ENCODE measurements at places on chromosomes 7 and 10.

DNA sequence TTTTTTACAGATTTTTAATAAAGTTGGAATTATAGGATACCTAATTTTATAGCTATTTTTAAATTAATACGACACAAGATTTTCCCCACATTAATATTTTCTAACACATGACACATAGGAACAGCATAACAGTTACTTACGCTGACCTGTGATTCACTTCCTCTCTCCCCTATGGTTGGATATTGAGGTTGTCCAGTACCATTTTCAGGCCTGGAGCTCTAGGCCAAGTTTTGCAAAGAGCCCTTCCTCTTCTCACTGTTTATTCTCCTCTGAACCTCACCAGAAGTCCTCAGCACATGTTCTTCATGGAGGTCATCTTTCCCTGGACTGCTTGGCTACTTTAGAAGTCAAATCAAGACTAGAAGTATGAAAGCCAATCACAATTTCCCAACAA lies 28.2 kb downstream of the LYZL1 start:
- no peak for DNase-seq

DNA sequence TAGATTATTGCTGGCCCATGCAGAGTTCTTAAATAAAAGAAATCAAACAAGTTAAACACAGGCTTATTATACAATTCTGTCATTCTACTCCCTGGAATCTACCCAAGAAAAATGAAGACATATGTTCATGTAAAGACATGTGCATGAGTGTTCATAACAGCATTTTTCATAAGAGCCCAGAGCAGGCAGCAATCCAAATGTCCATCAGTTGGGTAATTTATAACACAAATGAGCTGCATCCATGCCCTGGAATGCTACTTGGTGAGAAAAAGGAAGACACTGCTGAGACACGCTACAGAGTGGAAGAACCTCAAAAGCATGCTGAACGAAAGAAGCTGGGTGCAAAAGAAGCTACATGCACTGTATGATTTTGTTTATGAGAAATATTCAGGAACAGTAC lies 342.6 kb downstream of the TCERG1L start:
- no peak for DNase-seq

GRCh38 chr10:1709161-1709560 lies 28.2 kb downstream of the ADARB2 start:
- no peak for DNase-seq

DNA sequence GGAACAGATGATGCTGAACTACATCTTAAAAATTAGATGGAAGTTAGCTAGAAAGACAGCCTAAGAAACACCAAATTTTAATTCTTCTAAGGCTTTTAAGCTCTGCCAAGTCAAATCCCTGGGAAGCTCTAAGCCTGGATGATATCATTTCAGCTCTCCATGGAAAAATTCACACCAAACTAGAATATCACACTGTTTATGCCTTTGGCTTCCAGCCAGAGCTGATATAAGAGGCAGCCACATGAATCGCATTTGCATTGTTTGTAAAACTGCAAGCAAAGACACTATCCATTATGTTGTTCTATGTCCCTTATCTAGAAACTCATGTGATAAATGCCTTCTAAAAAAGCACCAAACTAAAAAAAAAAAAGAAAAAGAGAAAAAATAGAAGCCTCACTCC lies 430.4 kb downstream of the GRID1 start:
- no peak for DNase-seq

DNA sequence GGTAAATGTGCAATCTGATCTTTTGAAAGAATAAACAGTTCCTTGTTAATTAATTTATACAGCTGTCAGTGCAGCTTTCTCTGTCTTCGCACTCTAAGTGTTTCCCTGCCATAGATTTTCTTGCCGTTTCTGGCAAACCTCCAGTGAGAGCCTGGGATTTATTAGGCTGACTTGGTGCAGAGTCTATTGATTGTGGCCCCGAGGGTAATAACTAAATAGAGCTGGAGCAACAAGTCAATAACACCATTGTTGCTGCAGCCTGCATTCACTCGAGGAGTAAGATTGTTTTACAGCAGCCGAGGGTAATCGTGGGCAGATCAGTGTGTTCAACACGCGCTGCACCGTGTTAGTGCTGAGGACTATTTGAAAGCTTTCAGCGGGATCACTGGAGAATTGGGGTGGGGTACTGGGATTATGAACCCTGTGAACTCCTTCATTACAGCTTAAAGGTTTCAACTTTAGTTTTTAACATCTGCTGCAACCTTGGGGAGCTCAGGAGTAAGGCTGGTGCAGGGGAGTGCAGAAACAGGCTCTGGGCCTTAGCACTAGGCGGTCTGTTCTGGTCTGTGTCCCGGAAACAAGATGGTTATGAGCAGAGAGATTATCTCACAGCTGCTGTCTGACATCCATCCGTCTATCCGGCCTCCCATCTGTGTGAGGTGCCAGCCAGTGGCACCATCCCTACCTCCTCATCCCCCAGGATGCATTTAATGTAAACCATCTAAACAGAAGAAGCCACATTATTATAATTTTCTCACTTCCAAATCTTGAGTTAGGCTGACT lies 174.0 kb upstream of the TCF7L2 start:
- no peak for DNase-seq

DNA sequence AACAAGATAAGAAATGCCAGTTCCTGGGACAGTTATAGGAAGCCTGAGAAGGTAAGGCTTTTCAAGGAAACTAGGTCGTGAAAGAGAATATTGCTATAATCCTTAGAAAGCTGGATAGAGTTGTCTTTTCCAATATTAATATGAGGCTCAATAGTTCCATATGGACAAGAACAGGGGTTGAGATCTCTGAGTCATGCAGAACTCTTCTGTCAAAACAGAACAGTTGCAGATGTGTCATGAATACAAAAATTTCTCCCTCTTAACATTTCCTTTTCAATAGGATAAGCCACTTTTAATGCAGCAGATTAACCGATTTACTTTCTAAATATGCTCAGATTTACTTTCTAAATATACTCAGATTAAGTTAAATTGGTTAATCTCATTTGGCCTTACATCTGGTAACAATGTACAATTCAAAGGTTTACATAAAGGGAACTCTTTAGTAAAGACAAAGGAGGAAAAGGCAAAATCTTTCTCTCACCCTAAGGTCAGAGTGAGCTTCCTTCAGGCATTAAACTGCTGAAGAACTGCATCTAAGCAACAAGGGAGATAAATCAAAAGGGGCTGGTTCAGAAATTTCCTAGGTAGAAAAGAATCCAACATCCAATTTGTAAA lies 104.7 kb upstream of the PCDH15 start:
- DNase-seq: no peak

GRCh38 chr7:138091032-138091431 lies 14.8 kb downstream of the AKR1D1 start:
- DNase-seq: no peak

DNA sequence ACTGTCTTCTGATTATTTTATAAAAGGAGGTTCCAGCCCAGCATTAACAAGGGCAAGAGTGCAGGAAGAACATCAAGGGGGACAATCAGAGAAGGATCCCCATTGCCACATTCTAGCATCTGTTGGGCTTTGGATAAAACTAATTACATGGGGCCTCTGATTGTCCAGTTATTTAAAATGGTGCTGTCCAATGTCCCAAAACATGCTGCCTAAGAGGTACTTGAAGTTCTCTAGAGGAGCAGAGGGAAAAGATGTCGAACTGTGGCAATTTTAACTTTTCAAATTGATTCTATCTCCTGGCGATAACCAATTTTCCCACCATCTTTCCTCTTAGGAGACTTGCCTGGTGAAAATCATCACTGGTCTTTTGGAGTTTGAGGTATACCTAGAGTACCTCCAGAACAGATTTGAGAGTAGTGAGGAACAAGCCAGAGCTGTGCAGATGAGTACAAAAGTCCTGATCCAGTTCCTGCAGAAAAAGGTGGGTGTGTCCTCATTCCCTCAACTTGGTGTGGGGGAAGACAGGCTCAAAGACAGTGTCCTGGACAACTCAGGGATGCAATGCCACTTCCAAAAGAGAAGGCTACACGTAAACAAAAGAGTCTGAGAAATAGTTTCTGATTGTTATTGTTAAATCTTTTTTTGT lies 2.3 kb downstream of the IL6 start:
- DNase-seq: no peak

DNA sequence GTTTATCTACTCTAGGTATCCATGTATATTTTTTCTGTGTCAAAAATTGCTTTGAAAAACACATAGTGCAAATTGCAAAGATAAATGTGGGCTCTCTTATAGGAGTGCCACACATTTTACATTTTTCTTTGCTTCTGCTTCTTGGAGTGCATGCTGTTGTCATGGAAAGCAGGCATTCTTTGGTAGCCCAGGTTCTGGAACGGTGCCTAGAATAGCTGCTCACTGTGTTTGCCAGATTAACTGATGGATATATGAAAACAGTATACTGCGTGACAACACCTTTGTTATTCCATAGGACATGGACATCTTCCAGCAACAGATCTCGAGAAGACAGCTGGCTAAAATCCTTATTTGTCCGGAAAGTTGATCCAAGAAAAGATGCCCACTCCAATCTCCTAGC lies 13.4 kb downstream of the NIPSNAP2 start:
- peak; percentile 52 for DNase-seq

DNA sequence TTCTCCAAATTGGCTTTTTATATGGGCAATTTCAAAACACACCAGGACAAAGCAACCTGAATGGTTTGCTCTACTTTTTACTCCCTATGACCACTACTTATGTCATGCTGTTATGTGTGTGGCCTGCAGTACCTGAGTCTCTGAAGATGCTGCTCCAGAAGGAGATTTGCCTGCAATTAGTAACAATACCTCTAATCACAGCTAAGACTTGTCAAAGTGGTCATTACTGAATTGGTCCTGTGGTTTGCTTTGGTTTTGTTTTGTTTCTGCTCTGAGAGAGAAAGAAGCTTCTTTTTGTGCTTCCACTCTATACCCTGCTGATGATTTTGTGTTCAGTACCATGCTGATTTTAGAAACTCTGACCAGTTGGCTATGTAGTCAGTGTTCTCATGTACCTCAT lies 25.5 kb downstream of the HGF start:
- no peak for DNase-seq

DNA sequence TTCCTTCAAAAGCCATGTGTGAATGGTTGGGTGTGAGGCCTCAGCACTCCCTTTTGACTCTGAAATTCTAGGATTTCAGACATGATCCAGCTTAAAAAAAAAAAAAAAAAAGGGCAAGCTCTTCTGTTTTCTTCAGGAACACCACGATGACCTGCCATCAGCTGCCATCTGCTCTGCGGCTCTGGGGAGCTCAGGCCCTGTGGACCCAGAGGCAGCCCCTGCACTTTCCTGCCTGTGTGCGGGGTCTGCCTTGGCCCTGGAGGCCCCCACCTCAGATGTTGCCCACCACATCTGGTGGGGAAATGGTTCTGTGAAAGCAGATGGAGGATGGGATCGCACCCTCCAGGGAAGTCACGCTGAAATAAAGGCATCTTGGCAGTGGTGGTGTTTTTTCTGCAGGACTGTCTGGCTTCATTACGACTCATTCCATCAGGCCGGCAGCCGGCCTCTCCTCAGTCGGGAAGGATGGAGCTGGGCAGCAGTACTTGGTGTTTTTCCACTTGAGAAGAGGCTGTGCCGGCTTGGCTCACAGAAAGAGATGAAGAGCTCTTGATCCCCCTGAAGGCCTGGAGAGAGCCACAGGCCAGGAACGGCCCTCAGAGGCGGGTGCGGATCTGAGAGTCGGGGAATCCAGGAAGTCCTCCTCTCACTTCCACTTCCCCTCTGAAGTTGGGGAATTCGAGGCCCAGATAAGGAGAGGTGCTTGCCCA lies 66.1 kb upstream of the AQP1 start:
- DNase-seq: no peak

GRCh38 chr7:113392421-113392820 lies 274.1 kb upstream of the SMIM30 start:
- no peak for DNase-seq

GRCh38 chr10:14074062-14074884 lies 256.5 kb downstream of the FRMD4A start:
- DNase-seq: peak; percentile 100

GRCh38 chr7:155568842-155569494 lies 22.6 kb upstream of the CNPY1 start:
- DNase-seq: no peak

DNA sequence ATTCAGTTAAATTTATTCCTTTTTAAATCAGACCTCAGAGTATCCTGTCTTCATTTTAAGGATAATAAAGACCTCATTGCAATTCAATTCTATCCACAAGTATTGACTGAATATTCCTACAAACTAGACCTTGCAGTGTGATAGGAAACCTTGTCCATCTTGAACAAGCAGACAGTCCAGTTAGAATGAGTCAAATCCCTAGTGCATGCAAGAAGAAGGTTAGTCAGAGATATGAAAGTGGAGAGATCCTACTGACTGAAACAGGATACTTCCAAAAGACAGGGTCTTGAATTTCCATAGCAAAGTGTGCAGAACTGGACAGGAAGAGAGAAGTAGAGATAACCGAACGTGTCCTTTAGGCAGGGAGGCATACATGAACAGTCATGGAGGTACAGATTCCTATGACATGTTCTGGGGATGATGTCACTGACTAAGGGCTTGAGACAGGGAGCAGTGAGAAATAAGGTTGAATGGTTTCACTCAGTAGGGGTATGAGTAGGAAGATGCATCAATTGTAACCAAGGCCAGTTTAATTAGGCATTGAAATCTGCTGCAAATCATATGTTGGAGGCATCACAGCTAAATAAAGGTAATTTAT lies 45.2 kb downstream of the PPP1R3A start:
- DNase-seq: no peak

DNA sequence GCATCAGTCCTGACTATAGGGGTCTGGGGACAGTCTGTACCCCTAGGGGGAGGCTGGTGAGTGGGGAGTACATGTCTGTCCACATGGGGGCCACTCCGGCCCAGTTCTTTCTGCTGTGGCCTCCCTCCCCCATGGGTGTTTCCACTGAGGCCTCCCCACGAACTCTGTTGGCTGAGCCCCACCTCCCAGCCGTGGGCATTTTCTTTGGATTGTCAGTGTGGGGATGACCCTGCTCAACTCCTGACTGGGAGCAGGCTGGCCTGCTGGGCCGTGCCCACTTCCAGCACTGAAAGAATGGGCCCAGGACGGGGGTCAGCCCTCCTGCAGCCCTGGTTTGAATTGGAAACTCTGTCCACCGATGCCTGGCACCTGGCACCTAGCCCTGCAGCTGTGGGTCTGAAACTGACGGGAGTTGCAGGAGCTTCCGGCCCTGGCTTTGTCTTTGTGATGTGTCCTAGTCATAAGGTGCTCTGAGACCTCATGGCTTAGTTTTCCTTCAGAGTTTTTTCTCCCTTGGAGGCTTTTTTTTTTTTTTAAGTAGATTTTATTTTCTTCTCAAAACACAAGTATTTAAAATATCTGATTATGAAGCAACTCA lies 46.5 kb downstream of the LHPP start:
- no peak for DNase-seq

- no peak for DNase-seq
These were observed 108.9 kb upstream of the ZMIZ1 start for GRCh38 chr10:78959924-78960285.

GRCh38 chr10:133015816-133016462 lies 71.8 kb upstream of the ADGRA1 start:
- no peak for DNase-seq

Measured in GM04504 (cell line).